ENCODE measurements at places on chromosomes 16 and 17.

GRCh38 chr16:4860727-4861342, 13.6 kb downstream of the UBN1 start:
- peaks cover 50% of the 10 kb centered on the region for H3K36me3 ChIP-seq
- no peak overlapping the region for H3K4me3 ChIP-seq
- peaks cover 24% of the 10 kb centered on the region for H3K4me1 ChIP-seq
- no peak for DNase-seq
- no peaks in the 10 kb centered on the region for H3K27me3 ChIP-seq

DNA sequence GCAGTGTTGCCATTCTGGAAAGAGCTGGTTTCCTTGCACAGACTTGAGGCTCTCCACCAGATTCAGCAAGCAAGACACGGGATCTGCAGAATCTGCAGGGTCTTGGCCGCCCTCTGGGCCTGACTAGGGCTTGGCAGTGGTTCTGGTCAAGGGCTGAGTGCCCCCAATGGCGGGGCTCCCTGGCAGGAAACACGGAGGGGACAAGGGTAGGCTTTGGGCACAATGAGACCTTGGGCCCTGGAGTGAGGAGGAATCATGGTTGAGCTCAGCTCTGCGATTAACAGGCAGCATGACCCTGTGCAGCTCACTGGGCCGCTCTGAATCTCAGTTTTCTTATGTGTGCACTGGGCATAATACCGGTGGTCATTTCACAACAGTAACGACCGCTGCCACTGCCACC, 249.9 kb downstream of the GSG1L start:
- no peaks in the 10 kb centered on the region for H3K36me3 ChIP-seq
- H3K4me3 ChIP-seq: no peak overlapping the region
- H3K27ac ChIP-seq: no peak overlapping the region

DNA sequence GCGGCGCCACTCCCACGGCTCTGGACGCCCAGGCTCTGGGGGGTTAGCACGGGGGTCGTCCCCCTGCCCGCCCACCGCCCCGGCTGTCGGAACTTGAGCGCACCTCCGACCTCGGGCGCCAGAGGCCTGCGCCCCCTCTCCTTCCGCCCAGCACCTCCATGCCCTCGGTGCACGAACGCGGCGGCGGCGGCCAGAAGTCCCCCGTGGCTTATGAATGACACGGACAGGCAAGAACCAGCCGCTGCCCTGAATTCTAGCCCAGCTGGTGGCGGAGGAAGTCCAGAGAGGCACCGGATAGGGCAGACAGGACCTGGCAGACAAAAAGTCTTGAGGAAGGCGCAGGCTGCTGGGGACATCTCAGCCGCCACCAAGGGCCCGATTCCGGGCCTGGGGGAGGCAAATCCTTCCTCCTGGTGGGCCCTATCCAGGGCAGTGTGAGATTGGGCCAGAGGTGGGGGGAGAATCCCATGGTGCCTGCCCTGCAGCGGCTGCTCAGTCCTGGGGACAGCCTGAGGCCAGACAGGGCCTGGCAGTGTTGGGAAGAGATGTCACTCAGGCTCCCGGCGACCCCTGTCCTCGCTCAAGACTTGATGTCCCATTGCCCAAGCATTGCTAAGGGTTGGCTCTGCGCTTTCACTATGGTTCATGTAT, 897 bp upstream of the CYGB start:
- H3K27ac ChIP-seq: peak overlapping the region; percentile 34
- peak overlapping the region; percentile 47 for H3K4me3 ChIP-seq
- no peak for DNase-seq
- no peaks in the 10 kb centered on the region for H3K36me3 ChIP-seq
- H3K4me1 ChIP-seq: peaks cover 48% of the 10 kb centered on the region
- H3K27me3 ChIP-seq: peaks cover 18% of the 10 kb centered on the region

- no peaks in the 10 kb centered on the region for H3K27me3 ChIP-seq
- H3K4me1 ChIP-seq: no peaks in the 10 kb centered on the region
- DNase-seq: no peak
- H3K4me3 ChIP-seq: no peak overlapping the region
Observed at GRCh38 chr16:49121636-49122035, 160.0 kb downstream of the CBLN1 start.

- no peak overlapping the region for H3K27ac ChIP-seq
- no peaks in the 10 kb centered on the region for H3K36me3 ChIP-seq
Observed at GRCh38 chr16:12965274-12965804, 63.9 kb downstream of the SHISA9 start.

- no peak for DNase-seq
- no peaks in the 10 kb centered on the region for H3K36me3 ChIP-seq
- no peaks in the 10 kb centered on the region for H3K27me3 ChIP-seq
- H3K4me3 ChIP-seq: no peak overlapping the region
- peaks cover 9% of the 10 kb centered on the region for H3K4me1 ChIP-seq
Observed at GRCh38 chr17:42065201-42065600, 14.8 kb upstream of the C17orf113 start.

GRCh38 chr17:17944743-17945142, 27.5 kb downstream of the TOM1L2 start:
- no peaks in the 10 kb centered on the region for H3K36me3 ChIP-seq
- H3K4me3 ChIP-seq: no peak overlapping the region
- peaks cover 35% of the 10 kb centered on the region for H3K4me1 ChIP-seq
- DNase-seq: no peak
- H3K27me3 ChIP-seq: no peaks in the 10 kb centered on the region
